ENCODE measurements at places on chromosomes 12 and 14. TPM values are rescaled to one million over a fixed set of nuclear protein-coding genes. Genes with fewer than 3 reads are reported as not detected.

The AMHR2 gene
- not detected for total RNA-seq

The LAG3 gene
- not detected for total RNA-seq

The SMOC1 gene
- total RNA-seq: 12.9 TPM

The PIWIL1 gene
- not detected for total RNA-seq

The HSPB8 gene
- 33.8 TPM for total RNA-seq

The SINHCAF gene
- 9.8 TPM for total RNA-seq

The BCL2L2 gene
- 31.4 TPM for total RNA-seq

The DPPA3 gene
- total RNA-seq: not detected

The NDUFA12 gene
- total RNA-seq: 50.5 TPM

The SERPINA3 gene
- 9.7 TPM for total RNA-seq

The RPL10L gene
- not detected for total RNA-seq

The KIF5A gene
- total RNA-seq: 2.1 TPM

The SYT1 gene
- 25.2 TPM for total RNA-seq

The REM2 gene
- 0.13 TPM for total RNA-seq

The ADAMTS20 gene
- total RNA-seq: not detected

The NPFF gene
- not detected for total RNA-seq

The SOAT2 gene
- not detected for total RNA-seq

The ITGB7 gene
- 0.40 TPM for total RNA-seq

The PDE3A gene
- 108 TPM for total RNA-seq

The FAM181A gene
- not detected for total RNA-seq

The BEGAIN gene
- total RNA-seq: 0.78 TPM

The DPF3 gene
- total RNA-seq: 9.3 TPM

The STX2 gene
- total RNA-seq: 34.9 TPM

The LRP1-AS gene
- total RNA-seq: not detected

The TAS2R43 gene
- total RNA-seq: not detected

The TMPRSS12 gene
- not detected for total RNA-seq

The ZFHX2 gene
- total RNA-seq: 0.83 TPM

The SSTR1 gene
- 6.2 TPM for total RNA-seq

The RNASE7 gene
- total RNA-seq: not detected

The HPD gene
- total RNA-seq: 1.4 TPM

The A2M gene
- 4.2 TPM for total RNA-seq

The CARMIL3 gene
- total RNA-seq: 0.17 TPM

The C12orf50 gene
- not detected for total RNA-seq

The HEBP1 gene
- total RNA-seq: 26.4 TPM

The CREBL2 gene
- total RNA-seq: 31.8 TPM

The NR2C1 gene
- 21.6 TPM for total RNA-seq

The RD3L gene
- total RNA-seq: not detected

The VWF gene
- total RNA-seq: 0.92 TPM

The PTPRO gene
- total RNA-seq: 2.2 TPM

The HOXC10 gene
- total RNA-seq: not detected

The SLC10A1 gene
- total RNA-seq: not detected

The DUSP6 gene
- total RNA-seq: 68.9 TPM

The TMEM63C gene
- 0.17 TPM for total RNA-seq

The CLEC7A gene
- total RNA-seq: not detected

The GTF2H3 gene
- total RNA-seq: 29.8 TPM

The USP44 gene
- 0.69 TPM for total RNA-seq

The SOCS2 gene
- 46.5 TPM for total RNA-seq
